ENCODE measurements at places on chromosomes 7 and 10. TPM values are rescaled to one million over a fixed set of nuclear protein-coding genes. Genes with fewer than 3 reads are reported as not detected.

The GPR15LG gene
- total RNA-seq: not detected

The HOXA3 gene
- total RNA-seq: 1.4 TPM

The METTL27 gene
- total RNA-seq: 1.7 TPM

The SFR1 gene
- 16.4 TPM for total RNA-seq

The IFIT2 gene
- 0.97 TPM for total RNA-seq

The AGR2 gene
- total RNA-seq: not detected

The LLCFC1 gene
- total RNA-seq: not detected

The NUB1 gene
- 36.9 TPM for total RNA-seq

The SUGCT gene
- total RNA-seq: 1.2 TPM

The HGF gene
- total RNA-seq: 1.8 TPM

The LRRC18 gene
- total RNA-seq: not detected

The OGDHL gene
- 0.91 TPM for total RNA-seq

The CYP26C1 gene
- total RNA-seq: 0.32 TPM

The SLC26A3 gene
- total RNA-seq: not detected

The COX15 gene
- total RNA-seq: 54.6 TPM

The C7orf33 gene
- not detected for total RNA-seq

The VAX1 gene
- not detected for total RNA-seq

The C10orf105 gene
- total RNA-seq: 0.15 TPM

The ARID5B gene
- total RNA-seq: 1.3 TPM

The TMEM236 gene
- under 0.01 TPM for total RNA-seq

The SRRM3 gene
- total RNA-seq: 0.91 TPM

The GOLGA7B gene
- total RNA-seq: not detected

The DENND2A gene
- total RNA-seq: 0.30 TPM

The RHOBTB1 gene
- 33.1 TPM for total RNA-seq

The SFMBT2 gene
- 0.65 TPM for total RNA-seq

The RBP3 gene
- total RNA-seq: not detected

The VENTX gene
- total RNA-seq: not detected

The BUD23 gene
- total RNA-seq: 59.0 TPM

The HBP1 gene
- total RNA-seq: 112 TPM

The SUN3 gene
- total RNA-seq: not detected

Measured in epithelial cell of umbilical artery (primary cell).